NCI-H774 (cell line): ENCODE measurements at places on chromosomes 3 and 15.
A peak's percentile ranks its signal among the peaks of the same experiment; 100 is the strongest.

DNA sequence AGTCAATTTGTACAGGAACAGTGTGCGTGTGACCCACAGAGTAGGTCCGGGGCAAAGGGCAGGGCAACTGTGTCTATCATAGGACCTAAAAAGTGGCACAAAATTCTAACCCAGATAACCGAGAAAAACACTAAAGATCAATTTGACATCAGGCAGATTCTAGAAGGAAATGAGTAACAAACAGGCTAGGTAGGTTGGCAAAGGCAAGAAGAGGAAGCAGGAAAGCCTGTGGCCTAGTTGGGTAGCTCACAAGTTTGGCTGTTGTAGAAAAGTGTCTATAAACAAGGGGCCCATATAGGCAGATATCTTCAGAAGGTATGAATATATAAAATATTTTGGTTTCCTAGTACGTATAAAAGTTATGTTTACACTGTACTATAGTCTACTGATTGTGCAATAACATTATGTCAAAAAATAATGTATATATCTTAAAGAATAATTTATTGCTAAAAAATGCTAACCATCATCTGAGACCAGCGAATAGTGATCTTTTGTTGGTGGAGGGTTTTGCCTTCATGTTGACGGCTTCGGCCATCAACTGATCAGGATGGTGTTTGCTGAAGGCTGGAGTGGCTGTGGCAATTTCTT lies 13.3 kb upstream of the OR5K1 start:
- no peak for DNase-seq

- DNase-seq: no peak
Observed at GRCh38 chr3:24296441-24297205, 198.0 kb downstream of the THRB start.

GRCh38 chr3:40581166-40581565 lies 56.4 kb downstream of the ZNF621 start:
- DNase-seq: no peak

DNA sequence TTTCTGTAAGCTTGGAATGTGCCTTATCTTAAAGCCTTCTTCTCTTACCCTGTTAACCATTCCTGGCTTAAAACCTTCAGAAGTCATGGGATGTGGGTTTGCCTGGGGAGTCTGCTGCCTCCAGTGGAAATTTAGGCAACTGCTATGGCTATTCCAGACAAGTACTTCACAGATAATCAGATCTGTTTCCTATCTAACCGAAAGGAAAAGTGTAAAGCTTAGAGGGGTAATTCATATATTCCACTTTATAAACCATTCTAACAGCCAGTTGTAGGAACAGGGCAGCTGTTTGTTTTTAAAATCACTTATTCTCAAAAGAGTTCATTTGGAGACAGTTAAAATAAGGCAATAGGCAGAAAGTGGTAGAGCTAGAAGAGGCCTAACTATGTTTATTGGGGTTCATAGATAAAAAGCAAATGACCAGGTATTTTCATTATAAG lies 219.9 kb downstream of the TCF12 start:
- DNase-seq: peak; percentile 24

GRCh38 chr3:90026406-90026805 lies 919.0 kb downstream of the EPHA3 start:
- DNase-seq: no peak

GRCh38 chr3:10396083-10396482 lies 75.2 kb upstream of the SEC13 start:
- no peak for DNase-seq

- no peak for DNase-seq
Observed at GRCh38 chr3:44923632-44924456, 49.4 kb downstream of the TGM4 start.

DNA sequence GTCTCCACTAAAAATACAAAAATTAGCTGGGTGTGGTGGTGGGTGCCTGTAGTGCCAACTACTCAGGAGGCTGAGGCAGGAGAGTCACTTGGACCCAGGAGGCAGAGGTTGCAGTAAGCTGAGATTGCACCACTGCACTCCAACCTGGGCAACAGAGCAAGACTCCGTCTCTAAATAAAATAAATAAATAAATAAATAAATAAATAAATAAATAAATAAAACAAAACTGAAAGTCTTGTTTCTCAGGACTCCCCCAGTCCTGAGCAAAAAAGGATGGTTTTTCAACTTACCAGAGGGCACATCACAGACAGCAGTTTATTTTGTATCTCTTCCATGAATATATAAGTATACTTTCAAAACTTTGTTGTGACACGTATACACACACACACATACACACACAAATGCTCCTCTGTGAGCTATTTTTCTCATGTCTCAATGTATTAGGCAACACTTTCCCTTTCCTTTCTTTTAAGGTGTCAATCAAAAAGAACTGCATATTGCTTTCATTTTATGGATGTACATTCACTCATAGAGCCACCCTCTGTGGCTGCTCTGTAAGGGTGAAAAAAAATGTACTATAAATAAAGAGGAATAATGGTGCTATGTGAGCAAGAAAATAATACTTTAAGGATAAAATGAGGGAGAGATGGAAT lies 54.8 kb upstream of the MITF start:
- DNase-seq: no peak

- DNase-seq: no peak
Observed at GRCh38 chr15:51620641-51621040, 1.9 kb downstream of the DMXL2 start.
